ENCODE measurements at places on chromosomes 4 and X.

DNA sequence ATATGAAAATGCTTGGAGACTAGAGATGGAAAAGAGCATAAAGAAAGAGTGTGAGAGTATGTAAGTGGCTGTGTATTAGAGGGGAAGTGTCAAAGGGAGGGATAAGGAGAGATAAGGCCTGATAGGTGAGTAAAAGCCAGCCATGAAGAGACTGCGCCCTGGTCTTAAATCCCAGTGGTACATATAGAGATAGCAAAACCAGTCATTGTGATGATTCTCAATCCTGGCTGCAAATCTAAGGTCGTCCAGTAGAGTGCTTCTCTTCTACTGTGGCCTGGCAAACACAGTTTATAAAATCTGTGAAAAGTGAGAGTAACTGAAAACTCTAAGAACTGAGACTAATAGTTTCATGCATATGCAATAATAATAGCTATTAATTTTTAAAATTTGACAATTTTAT, 86.9 kb downstream of the MAB21L2 start:
- no peak for DNase-seq

- DNase-seq = no peak
Measured at GRCh38 chrX:14915596-14915995, 42.4 kb downstream of the MOSPD2 start.

DNA sequence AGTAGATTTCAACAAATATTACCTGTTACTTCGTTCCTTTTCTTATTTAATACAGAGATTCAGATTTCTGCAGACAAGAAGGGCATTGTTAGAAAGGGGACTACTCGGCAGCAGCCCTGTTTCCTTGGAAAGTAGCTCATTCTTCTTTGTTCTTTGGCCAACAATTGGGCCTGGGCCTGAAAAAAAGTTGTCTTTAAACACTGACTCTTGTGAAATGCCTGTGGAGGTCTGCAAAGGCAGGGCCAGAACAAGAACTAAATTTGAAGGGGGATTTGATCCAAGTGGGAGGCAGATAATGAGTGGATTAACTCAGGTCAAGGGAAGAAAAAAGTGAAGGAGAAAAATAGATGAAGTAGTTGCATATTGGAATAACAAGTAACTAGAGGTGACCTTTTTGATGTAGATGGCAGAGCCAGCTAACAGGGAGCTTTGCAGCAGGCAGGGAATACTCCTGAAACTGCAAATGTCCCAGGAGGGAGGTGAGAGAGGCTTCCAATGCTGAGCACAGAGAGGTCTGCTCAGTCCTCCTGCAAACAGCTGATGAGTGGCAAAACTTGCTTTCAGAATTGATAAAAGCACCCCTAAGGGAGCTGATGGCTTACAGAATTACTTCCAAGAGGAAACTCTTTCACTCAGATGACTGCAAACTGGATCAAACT, 393.2 kb upstream of the HS3ST1 start:
- no peak for DNase-seq

- DNase-seq = no peak
Measured at GRCh38 chrX:16638533-16638932, 11.4 kb upstream of the S100G start.

DNA sequence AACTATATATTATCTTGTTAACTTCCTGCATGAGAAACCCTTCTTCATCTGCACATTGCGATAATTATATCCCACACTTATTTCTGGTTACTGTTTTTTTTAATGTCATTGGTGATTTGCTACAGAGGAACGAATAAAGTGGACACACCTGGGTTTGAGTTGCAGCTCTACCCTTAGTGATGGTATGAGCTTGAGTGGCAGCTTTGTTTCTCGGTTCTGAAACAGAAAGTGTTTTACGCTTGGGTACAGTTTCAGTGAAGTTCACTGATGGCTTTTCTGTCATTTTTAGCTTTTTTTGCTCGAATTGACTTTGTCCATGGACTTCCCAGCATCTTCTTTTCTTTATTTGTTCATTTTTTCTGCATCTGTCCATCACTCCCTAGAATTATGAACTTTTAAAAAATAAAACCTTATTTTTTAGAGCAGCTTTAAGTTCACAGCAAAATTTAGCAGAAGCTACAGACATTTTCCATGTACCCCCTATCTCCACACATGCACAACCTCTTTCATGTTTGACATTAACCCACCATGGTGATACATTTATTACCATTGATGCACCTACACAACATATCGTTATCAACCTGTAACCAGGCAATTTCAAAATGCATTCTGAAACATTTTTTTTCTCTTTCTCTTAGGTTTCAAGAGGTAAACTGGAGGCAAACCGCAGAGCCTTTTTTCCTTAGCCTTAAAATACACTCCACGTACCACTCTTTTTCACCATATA, 1041.6 kb upstream of the PRKX start:
- DNase-seq = no peak

DNA sequence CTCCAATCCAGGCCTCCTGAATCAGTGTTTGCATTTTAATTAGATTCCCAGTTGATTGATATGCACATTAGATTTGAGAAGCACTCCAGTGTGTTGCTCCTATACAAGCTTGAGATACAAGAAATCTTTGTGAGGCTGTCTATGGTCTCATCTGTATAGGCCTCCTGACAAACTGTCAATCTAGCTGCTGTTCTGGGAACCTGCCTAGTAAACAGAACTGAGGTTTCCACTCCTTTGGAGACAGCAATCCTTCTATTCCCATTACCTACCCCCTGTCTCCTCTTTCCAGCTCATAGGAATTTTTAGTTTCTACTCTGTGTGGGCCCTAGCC, 306.1 kb upstream of the EMCN start:
- DNase-seq = no peak

DNA sequence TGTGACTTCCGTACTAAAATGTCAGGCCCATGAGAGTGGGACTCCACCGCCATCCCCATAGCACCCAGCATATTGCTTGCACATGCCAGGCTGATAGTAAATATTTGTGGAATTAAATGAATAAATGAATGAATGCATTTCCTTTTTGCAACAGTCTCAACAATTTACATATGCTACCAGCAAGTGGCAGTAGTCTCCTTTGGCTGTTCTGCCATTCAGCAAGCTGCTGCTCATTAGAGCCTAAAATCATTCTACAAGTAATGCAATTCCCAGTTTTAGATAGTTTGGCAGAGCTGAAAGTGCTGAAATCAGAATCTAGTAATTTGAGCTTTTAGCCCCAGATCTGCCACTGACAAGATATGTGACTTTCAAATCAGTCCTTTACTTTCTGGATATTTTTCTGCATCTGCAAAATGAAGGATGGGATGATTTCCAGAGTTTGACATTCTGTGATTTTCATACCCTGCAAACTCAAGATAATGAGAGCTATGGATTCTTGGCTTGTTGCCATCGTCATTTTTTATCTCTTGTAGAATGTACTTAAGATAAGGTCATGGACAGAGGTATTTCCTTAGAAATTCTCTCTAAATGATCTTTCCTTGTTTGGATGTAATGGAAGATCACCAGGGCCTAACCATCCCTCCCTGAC, 35.7 kb upstream of the INTS6L start:
- DNase-seq = no peak

DNA sequence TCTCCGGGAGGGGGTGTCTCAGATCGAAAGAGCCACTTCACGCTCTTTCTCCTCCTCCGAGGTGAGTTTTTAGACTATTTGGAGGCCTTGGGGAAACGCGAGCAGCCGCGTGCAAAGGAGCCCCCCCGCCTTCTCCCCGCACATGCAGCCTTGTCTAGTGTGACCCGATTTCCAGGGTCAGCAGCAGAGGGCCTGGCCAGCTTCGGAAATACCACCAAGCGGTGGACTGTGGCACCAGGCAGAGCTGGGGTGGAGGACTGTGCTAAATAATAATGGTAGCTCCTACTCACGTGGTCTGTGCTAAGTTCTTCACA, 79.3 kb upstream of the BCOR start:
- no peak for DNase-seq

GRCh38 chr4:144709793-144710525, 64.0 kb downstream of the HHIP start:
- DNase-seq = no peak

DNA sequence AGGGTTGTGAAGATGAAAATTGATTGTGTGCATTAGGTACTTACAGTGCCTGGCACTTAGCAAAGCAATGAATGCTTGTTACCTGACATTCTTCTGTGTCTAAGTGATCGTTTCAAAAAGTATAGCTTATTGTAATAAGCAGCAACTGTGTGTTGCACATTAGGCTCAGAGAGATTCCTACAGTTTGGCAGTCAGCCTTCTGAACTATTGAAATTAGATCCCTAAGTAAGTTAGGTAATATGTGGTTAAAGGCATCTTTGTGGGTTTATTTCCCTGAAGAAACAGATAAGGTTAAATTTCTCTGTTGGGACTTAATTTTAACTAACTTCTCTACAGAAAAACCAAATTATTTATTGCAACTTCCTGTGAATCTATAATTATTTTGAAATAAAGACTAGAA, 93.4 kb downstream of the REPS2 start:
- DNase-seq = no peak

DNA sequence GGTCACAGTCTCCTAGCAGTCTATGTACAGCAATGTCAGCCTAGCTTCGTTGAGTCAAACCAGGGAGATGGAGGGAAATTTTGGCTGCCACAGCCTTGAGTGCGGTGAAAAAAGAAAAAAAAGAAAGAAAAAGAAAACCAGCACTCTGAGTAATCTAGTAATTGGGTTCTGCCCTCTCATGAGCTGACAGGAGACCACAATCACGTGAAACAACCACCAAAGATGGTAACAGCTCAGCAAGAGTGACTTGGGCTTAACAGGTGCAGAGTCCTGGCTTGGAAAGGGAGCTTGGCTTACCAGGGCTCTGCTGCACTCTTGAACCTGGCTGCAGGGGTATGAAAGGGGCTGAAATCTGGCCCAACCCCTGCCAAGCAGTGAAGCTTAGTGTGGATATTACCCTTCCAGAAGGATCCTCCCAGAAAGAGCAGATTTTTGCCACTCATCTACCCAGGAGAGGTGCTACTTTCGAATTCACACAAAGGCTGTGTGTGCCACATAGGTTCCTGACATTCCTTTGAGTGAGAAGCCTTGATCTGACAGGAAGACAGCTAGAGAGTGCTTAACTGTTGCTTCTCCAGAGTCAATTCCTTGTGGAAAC, 350.3 kb downstream of the PTTG2 start:
- DNase-seq = peak; percentile 44

DNA sequence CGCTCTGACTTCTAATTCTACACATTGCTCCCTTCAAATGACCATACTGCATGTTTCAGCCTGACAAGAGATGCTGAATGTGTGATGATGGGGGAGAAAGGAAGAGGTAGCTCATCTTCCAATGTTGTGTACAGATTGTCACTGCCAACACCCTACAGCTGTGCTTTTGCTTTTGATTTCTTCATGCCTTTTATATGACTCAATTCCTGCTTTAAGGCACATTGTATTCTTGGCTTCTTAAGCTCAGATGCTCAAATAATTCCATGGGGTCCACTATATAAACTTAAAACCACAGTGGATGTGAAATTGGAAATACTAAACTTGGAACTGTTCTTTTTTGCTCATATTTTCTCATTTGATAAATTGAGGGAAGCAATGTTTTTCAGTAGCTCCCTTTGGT, 183.2 kb upstream of the WDFY3 start:
- DNase-seq = no peak

DNA sequence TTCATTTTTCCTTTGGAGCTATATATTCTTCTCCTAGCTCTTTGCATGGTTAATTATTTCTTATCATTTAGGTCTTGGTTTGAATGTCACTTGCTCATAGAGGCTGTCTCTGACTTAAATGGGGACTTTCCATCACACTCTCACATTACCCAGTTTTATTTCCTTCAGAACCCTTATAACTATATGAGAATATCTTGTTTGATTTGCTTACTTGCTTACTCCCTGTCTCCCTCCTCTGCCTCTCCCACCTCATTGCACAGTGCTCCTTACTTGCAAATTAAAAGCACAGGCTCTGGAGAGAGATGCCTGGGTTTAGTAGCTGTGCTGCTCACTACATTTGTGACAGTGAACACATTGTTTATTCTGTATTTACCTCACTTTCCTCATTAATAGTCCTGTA, 174.6 kb downstream of the SOWAHB start:
- DNase-seq = no peak

- DNase-seq = no peak
Measured at GRCh38 chr4:3807311-3807710, 41.1 kb downstream of the ADRA2C start.

GRCh38 chrX:16462912-16463311, 187.0 kb upstream of the S100G start:
- no peak for DNase-seq

GRCh38 chrX:154486052-154486395, 391 bp downstream of the UBL4A start:
- DNase-seq = no peak

DNA sequence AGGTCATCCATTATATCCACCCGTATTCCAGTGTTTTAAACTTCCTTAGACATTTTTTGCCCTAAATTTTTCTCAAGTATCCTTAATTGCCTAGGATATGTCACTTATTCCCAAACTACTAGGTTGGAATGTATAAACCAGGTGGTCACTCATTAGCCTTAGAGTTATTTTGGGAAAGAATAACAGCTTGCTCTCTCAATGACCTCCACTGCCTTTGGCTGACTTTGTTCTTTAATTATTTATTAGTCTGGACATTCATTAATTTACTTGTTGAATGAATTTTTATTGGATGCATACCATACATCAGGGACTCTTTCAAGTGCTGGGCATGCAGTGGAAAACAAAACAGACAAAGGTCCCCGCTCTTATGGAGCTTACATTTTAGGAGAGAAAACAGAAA, 609.3 kb upstream of the IGFBP7 start:
- DNase-seq = no peak

DNA sequence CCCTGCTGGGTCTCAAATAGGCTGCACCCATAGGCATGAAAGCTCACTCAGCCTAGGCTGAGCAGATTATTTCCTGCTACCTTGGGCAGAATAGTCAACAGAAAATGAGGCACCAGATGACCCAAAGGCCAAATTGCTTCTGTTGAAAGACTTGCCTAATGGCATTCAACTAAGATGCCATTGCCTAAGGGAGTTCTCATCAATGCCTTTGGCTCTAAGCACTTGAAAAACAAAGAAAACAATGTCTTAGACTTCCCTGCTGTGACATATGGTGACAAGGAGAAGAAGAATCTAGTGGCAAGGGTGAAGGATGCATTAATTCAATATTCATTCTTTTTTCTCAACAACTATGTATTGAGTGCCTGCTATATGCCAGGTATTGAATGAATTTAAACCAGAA, 25.7 kb upstream of the PCDH19 start:
- DNase-seq = no peak

- no peak for DNase-seq
Measured at GRCh38 chr4:36286481-36286871, 5.1 kb downstream of the DTHD1 start.

DNA sequence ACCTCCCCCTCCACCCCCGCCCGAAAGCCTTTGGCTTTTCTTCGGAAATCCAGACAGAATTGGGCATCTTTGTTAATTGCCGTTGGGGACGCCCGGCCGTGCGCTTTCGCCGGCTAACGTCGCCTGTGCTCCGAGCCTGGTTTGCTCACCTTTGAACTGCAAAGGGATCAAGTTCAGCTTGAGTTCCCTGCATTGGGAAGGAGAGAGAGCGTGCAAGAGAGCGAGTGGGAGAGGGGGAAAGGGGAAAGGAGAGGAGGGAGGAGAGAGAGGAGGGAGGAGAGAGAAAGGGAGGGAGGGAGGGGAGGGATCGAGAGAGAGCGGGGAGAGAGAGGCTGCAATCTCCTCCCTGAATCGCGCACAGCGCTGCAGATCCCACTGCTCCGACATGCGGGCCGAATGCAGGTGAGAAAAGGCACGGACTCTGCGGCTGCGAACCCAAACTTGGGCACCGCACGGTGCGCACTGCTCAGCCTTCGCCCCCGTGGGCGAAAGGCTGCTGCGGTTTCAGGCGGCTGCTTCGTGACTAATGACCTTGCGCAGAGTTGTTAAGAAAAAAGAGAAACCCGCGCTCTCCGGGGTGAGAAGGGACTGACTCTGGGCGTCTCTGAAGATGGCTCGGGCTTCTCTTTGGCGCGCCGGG, at the start of gene PCDH7:
Gene PCDH7 (plus strand): TSS at position 349 of the 640 bp plus-strand sequence. CDS start 1,054 bp downstream, outside the sequence.
- DNase-seq = no peak
